ENCODE measurements at places on chromosomes 4 and X.

GRCh38 chr4:24915121-24915922 lies 2.5 kb upstream of the CCDC149 start:
- DNase-seq = no peak

DNA sequence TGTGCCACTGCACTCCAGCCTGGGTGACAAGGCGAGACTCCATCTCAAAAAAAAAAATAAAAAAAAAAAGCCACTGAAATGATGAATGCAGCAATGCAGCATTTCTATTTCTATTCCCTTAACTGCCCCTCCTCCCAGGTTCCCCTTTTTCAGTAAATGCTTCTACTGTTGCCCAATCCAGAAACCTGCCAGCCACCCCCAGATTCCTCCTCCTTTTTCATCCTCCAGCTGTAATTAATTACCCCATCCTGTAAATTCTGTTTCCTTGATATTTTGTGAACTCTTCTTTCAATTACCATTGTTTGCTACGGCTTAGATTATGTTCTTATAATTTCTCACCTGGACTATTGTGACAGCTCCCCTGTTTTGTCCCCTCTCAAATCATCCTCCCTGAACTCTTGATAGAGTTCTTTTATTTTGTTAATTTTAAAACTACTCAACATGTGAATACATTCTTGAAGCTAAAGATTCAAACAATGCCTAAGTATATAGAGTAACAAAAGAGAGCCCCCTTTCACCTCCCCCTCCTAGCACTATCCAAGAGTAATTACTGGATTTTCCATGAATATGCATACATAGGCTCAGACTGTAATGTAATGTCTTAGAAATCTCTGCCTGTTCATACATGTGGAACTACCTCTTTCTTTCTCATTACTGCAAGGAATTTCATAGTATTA lies 140.6 kb upstream of the GPC4 start:
- DNase-seq = no peak

DNA sequence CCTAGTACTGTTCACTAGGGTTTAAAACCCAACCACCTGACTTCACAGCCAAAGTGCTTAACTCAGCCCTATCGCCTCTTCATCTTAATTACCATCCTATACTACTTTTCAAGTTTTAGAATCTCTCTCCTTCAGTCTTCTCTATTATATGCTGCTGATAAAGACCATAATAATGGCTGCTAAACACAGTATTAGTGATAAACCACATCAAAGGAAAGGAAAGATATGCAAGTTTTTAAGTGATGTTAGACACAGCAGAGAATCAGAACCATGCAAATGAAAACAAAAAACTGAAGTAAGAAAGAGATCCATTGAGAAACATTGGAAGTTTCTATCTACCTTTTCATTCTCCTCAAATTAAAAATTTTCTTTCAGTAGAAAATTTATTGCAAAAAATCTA lies 100.8 kb downstream of the REELD1 start:
- DNase-seq = no peak

GRCh38 chr4:114727461-114727860 lies 128.9 kb downstream of the UGT8 start:
- no peak for DNase-seq

DNA sequence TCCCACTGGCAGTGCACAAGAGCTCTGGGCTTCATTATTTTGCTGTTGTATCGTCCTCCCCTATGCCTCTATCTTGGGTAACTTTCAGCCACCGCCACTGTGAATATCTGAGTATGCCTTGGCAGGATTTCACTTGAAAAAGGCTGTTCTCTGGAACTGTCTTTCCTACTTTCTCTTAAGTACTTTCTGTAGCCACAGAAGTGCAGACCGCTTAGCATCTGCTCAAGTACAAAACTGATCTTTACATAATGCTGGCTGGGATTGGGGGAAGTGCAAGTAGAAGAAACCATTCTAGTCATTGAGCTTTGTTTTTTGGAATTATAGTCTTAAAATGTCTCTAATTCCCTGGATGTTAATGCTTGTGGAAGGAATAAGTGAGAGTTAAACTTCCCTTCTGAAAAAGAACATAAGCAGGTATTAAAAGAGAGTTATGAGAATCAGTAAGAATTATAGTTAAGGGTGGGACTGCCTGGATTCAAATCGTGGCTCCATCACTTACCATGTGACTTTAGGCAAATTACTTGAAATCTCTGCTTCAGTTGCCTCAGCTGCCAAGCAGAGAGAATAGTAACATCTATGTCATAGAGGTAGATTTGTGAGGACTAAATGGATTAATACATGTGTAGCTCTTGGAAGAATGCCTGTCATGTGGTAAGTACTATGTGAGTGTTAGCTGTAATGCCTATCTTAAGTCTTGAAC lies 77.5 kb downstream of the MID1IP1 start:
- no peak for DNase-seq
